ENCODE measurements at places on chromosomes 12 and 14.
A peak's percentile ranks its signal among the peaks of the same experiment; 100 is the strongest.

GRCh38 chr14:59897757-59898383 lies 22.1 kb upstream of the LRRC9 start:
- H3K4me3 ChIP-seq, result no peak overlapping the region
- no peaks in the 10 kb centered on the region for H3K27me3 ChIP-seq
- DNase-seq, result peak; percentile 70
- no peaks in the 10 kb centered on the region for H3K36me3 ChIP-seq
- no peak overlapping the region for H3K27ac ChIP-seq

- DNase-seq, result no peak
- H3K27me3 ChIP-seq, result peaks cover 35% of the 10 kb centered on the region
- H3K27ac ChIP-seq, result no peak overlapping the region
- H3K4me1 ChIP-seq, result no peaks in the 10 kb centered on the region
- no peaks in the 10 kb centered on the region for H3K36me3 ChIP-seq
Measured at GRCh38 chr12:105562199-105562971, 231.9 kb downstream of the C12orf75 start.

DNA sequence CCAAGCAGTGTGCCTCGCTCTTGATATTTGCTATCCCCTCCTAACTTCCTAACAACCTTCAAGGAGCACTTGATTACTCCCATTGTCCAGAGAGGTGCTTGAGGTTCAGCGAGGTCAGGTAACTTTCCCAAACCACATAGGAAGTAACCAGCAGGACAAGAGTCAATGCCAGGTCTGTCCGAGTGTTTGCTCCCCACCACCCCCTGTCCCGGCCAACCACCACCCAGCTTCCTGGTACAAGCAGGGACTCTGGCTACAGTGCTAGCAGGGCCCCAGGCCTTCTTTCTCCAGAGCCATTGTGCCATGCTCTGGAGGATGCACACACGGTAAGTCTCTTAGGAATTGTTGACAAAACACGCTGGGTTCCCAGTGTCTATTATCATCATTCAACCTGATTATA lies 49.2 kb downstream of the SYNE3 start:
- no peaks in the 10 kb centered on the region for H3K27me3 ChIP-seq
- DNase-seq, result no peak
- H3K4me3 ChIP-seq, result no peak overlapping the region
- no peak overlapping the region for H3K27ac ChIP-seq
- peaks cover 34% of the 10 kb centered on the region for H3K4me1 ChIP-seq

GRCh38 chr14:66359500-66359899 lies 126.7 kb upstream of the CCDC196 start:
- no peak overlapping the region for H3K27ac ChIP-seq
- DNase-seq, result peak; percentile 89
- H3K27me3 ChIP-seq, result no peaks in the 10 kb centered on the region
- no peaks in the 10 kb centered on the region for H3K36me3 ChIP-seq
- H3K4me1 ChIP-seq, result no peaks in the 10 kb centered on the region
- no peak overlapping the region for H3K4me3 ChIP-seq

GRCh38 chr12:42660968-42661937 lies 71.7 kb upstream of the PRICKLE1 start:
- DNase-seq, result no peak
- H3K4me3 ChIP-seq, result no peak overlapping the region
- no peaks in the 10 kb centered on the region for H3K4me1 ChIP-seq
- no peaks in the 10 kb centered on the region for H3K27me3 ChIP-seq

DNA sequence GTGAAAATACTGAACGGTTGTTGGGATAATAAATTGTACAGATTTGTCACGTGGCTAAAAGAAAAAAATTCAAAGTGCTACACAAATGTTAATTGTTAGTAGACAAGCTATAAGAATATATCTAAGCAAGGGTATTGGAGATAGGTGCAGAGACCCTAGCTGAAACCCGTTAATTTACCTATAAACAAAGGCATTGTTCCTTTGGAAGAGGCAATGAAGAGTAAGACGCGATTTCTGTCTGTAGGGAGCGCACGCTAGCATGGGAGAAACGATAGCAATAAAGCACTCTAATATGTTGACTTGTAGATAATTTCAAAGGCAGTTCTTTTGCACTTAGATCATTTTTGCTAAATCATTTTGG lies 565 bp downstream of the CCDC77 start:
- H3K4me1 ChIP-seq, result peaks cover 8% of the 10 kb centered on the region
- H3K36me3 ChIP-seq, result no peaks in the 10 kb centered on the region
- DNase-seq, result peak; percentile 26
- peak overlapping the region; percentile 94 for H3K4me3 ChIP-seq
- no peaks in the 10 kb centered on the region for H3K27me3 ChIP-seq

GRCh38 chr14:53368711-53369201 lies 215.6 kb upstream of the DDHD1 start:
- no peaks in the 10 kb centered on the region for H3K4me1 ChIP-seq
- no peak overlapping the region for H3K27ac ChIP-seq
- no peaks in the 10 kb centered on the region for H3K36me3 ChIP-seq
- H3K4me3 ChIP-seq, result no peak overlapping the region

GRCh38 chr14:74843653-74844052 lies 32.3 kb downstream of the PROX2 start:
- DNase-seq, result no peak
- H3K27me3 ChIP-seq, result no peaks in the 10 kb centered on the region
- H3K4me3 ChIP-seq, result no peak overlapping the region
- no peaks in the 10 kb centered on the region for H3K4me1 ChIP-seq
- H3K27ac ChIP-seq, result no peak overlapping the region
- H3K36me3 ChIP-seq, result peaks cover 4% of the 10 kb centered on the region

GRCh38 chr12:26831951-26832821 lies 808 bp downstream of the ITPR2 start:
- no peaks in the 10 kb centered on the region for H3K27me3 ChIP-seq
- H3K4me1 ChIP-seq, result peaks cover 26% of the 10 kb centered on the region
- H3K36me3 ChIP-seq, result no peaks in the 10 kb centered on the region

GRCh38 chr12:4158306-4158705 lies 115.3 kb upstream of the CCND2 start:
- H3K36me3 ChIP-seq, result no peaks in the 10 kb centered on the region
- H3K27ac ChIP-seq, result no peak overlapping the region
- no peaks in the 10 kb centered on the region for H3K27me3 ChIP-seq
- H3K4me3 ChIP-seq, result no peak overlapping the region
- peaks cover 46% of the 10 kb centered on the region for H3K4me1 ChIP-seq

- H3K27ac ChIP-seq, result no peak overlapping the region
- no peaks in the 10 kb centered on the region for H3K4me1 ChIP-seq
- H3K27me3 ChIP-seq, result no peaks in the 10 kb centered on the region
- no peaks in the 10 kb centered on the region for H3K36me3 ChIP-seq
Measured at GRCh38 chr12:90167518-90168208, 459.0 kb upstream of the ATP2B1 start.

Data from common myeloid progenitor, CD34-positive (primary cell).